ENCODE measurements at places on chromosomes 2 and 18.

DNA sequence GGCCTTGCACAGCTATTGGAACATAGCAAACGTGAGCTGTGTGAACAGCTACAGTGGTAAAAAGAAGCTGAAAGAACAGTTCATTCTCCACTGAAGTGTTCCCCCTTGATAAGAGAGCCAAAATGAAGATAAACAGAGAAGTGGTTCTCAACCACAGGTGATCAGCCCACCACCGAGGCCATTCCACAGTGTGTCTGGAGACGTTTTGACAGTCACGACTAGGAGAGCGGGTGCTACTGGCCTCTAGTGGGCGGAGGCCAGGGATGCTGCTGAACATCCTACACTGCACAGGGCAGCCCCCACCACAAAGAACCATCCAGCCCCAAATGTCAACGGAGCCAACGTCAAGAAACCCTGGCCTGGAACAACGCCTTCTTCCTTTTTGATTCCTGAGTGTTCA is 38.4 kb downstream of the ADCY3 start:
- DNase-seq = no peak

DNA sequence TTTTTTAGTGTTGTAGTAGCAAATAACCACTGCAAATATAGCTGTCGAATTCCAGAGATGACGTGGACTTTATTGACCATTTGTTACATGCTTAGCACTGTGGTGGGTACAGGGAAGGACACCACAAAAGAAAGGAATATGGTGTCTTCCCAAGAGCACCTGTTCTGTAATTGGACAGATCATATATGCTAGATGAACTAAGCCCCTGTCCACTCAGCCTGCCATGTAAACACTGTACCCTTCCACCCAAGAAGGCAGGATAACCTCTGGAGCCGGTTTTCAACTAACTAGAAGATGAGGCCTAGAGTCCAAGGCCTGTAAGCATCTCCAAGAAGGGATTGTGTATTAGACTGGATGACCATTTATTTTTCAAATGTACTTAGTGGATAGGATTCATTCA is 44.1 kb downstream of the COX7A2L start:
- no peak for DNase-seq

DNA sequence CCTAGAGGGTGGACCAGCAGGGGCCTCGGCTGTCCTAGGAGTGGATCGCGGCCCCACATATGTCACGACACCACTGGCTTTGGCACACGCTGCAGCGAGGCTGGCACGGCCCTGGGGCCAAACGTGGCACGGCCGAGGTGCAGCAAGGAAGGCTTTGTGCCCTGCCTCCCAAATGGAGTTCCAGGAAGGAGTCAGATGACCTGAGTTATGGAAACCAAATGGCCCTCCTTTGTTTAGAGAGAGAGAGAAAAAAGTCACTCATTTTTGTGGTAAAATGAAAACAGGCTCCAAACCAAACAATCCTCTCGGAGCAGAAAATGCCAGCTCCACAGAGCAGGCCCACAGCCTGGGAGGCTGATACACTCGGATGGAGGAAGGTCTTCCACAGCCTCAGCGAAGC is 105.6 kb downstream of the ANTXR1 start:
- DNase-seq = no peak

- DNase-seq = no peak
These were observed 1389.7 kb downstream of the DSC3 start for GRCh38 chr18:29652797-29653196.

DNA sequence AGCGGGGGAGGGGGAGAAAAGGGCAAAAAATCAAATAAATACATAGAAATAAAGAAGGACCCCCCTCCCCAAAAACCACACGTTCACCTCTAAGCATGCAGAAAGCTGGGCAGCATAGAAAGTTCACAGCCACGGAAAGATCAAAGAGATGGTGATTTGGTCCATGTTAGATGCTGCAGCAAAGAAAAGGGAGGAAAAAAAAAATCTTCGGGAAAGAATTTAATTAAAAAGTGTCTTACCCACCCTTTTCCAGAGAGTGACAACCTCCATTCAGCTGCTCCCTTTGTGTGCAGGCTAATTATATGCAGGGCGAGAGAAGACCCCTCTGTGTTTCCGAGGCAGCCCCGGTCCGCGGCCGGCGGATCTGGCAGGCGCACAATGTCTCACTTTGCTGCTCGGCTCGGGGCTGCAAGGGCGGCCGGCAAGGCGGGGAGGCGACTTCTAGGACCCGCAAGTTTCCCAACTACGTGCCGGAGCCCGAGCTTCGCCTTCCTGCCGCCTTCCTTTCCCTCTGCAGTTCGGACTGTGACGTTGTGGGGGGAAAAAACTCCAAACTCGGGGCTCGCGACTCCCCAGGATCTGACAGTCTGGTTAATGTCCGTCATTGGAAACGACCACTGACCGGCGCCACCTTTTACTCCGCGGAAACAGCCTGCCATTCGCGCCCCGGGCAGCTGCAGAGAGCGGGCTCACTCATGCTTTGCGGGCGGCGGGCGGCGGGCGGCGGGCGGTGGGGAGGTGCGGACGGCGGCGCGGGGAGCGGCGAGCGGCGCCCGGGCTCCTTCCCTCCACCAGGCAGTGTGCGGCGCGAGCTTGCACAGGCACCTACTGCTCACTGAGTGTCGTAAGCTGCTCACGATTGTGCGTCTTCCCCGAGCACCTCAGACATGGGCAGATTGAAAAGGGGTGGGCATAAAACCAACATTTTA is at the start of gene LRRTM1:
LRRTM1 (minus strand) TSS at position 844 of the 929 bp plus-strand sequence. CDS start 933 bp downstream, outside the sequence.
- DNase-seq = no peak

DNA sequence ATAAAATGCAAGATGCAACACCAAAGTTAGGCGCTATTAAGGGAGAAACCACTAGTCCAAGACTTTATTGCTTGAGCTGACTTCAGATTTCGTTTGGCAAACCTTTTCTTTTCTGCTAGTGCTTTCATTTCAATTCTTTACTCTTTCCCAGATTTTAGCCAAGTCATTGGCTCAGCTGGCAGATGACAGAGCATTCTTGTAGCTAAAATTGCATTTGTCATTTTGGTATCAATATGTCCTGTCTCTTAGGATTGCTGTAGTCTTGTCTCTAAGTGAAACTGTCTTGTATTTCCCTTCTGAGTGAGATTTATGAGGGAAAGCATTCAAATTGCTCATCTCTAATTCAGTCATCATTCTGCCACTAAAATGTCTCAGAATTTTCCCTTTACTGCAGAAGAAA is 335.1 kb downstream of the METTL4 start:
- DNase-seq = no peak

- no peak for DNase-seq
These were observed 133.2 kb downstream of the NAPG start for GRCh38 chr18:10659000-10659399.

GRCh38 chr2:44938287-44939105 is 3.0 kb upstream of the SIX3 start:
- DNase-seq = no peak

DNA sequence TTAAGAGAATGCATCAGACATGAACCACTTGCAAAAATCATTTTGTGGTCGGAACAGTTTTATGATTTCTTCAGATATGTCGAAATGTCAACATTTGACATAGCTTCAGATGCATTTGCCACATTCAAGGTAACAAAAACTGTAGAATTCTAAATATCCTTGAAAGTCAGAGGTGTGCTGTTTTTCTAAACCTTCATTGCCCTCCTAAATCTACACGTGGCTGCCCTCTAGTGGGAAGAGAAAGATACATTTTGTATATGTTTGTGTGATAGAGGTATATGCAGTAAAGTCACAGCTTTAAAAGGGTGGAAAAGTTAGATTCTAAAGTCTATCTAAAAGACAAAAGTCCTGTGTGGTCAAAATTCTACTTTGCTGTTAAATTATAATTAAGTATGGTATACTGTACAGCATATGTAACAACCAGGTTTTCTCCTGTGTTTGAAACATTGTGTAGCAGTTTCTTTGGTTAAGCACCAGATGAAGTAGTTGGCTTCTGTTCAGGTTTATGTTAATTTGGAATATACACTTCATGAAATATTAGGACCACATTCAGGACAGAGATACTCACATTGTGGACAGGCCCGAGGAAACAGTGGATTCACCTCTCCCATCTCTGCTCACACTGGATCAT is 65.9 kb upstream of the ITM2C start:
- DNase-seq = peak; percentile 50

DNA sequence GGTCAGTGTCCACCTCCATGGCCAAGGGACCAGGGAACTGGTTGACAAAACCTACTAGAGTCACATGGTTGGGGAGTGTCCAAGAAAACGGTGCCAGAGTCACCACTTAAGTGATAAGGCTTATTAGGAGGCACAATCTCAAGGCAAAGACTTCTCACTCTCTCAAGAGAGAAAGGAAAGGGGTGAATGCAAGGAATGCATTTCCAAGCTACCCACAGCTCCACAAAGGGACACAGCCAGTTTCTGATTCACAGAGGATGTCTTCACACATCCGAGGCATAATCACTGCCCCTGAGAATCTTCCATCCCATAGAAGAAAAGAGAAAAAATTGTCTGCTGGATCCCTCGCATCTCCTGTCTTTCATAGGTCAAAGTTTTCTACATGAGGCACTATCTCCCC is 269.3 kb downstream of the TNS1 start:
- no peak for DNase-seq

GRCh38 chr2:641164-641871 is 35.9 kb downstream of the TMEM18 start:
- no peak for DNase-seq

- no peak for DNase-seq
These were observed 45.6 kb upstream of the RNU4ATAC start for GRCh38 chr2:121485039-121485438.

DNA sequence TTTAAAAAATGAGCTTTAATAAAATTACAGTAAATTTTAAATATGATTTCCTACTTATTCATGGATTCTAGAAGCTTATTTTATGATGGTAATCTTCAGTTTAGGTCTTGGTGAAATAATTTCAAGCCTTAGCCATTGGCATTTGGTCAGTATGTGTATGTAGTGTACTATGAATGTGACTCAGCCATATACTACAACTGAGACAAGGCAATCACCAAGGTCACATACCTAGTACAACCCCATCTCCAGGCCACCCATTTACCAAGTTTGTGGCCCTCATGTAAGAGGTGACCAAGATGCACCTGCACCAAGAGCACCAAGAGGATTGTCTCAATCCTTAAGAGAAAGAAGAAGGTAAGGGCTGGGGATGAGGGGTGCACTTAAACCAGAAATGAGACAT is 54.8 kb upstream of the FRZB start:
- no peak for DNase-seq

DNA sequence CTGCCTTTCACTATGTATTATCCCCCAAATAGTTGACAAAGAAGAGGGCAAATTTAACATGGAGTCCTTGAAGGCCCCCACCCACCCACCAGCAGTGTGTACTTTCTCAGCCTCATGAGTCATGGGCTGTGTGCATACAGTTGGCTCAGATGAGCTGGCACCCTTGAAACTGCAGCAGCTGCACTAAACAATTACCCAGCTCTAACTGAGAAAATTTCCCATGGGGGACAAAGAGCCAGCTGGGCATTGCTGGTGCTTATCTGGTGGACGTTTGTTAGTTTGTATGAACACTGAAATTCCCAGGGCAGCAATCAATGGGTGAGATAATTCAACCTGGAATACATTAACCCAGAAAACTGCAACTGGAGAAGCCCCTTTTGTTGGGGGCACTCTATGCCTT is 131.7 kb downstream of the GCA start:
- DNase-seq = no peak

GRCh38 chr2:2899826-2900225 is 477.8 kb downstream of the EIPR1 start:
- no peak for DNase-seq

- DNase-seq = peak; percentile 35
These were observed 46.2 kb upstream of the SMAD7 start for GRCh38 chr18:48996901-48997463.

DNA sequence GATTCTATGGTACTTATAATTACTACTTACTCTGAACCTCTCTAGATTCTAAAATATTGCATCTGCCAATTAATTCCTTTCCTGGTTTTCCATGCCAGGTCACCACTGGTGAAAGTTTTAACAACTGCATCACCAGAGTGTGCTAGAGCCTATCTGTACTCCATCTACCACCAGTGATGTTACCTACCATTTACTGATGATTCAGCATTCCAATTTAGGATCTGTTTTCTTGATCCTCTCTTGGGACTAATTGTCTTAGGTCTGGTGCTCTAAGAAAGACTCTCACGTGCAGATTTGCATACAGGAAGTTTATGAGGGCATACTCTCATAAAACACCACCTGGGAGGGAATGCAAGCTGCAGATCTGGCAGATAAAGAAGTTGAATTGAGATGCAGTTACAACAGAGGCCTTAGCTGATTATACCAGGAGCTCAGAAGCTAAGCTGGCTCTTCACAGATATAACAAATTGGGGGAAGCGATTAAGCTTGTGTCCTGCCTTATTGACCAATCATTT is 347.6 kb upstream of the VRK2 start:
- DNase-seq = no peak

DNA sequence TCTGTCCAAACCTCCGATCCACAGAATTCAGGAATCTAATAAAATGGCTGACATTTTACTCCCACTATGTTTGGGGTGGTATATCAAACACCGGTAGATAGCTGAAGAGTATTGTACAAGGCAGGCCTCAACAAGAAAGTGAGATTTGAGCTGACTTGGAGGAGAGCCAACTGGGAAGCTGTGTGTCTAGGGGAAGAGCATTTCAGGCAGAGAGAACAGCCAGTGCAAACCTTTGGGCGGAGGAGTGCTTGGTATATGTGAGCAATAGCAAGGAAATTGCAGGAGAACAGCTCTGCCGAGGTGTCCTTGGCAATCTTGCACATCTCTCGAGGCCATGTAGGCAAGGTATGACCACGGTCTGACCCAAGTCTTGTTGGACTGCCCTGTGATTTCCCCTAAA is 1.8 kb upstream of the MERTK start:
- no peak for DNase-seq

GRCh38 chr2:19140463-19141208 is 217.8 kb downstream of the OSR1 start:
- DNase-seq = no peak

GRCh38 chr2:10493634-10494281 is 45.6 kb upstream of the ODC1 start:
- peak; percentile 7 for DNase-seq

- peak; percentile 16 for DNase-seq
These were observed 87.9 kb downstream of the NPAS2 start for GRCh38 chr2:100907832-100908231.

DNA sequence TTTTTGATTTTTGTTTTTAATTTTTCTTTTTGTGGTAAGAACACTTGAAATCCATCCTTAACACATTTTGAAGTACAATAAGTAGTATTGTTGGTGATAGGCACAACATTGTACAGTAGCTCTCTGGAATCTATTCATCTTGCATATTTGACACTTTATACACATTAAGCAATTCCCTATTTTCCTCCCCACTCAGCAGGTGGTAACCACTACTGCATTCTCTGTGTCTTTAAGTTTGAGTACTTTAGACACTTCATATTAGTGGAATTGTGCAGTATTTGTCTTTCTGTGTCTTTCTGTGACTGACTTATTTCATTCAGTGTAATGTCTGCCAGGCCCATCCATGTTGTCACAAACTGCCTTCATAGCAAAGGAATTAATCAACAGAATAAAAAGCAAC is 471.7 kb upstream of the CDH20 start:
- no peak for DNase-seq

Data from inflammatory macrophage (primary cell).